ENCODE measurements at places on chromosomes 5 and 9. TPM values are rescaled to one million over a fixed set of nuclear protein-coding genes. Genes with fewer than 3 reads are reported as not detected.

Gene PCDHAC1
- not detected for total RNA-seq

Gene SLCO6A1
- not detected for total RNA-seq

Gene ATP10B
- total RNA-seq: not detected

Gene SLC22A4
- 0.14 TPM for total RNA-seq

Gene IL13
- 0.37 TPM for total RNA-seq

Gene S1PR3
- not detected for total RNA-seq

GRCh38 chr9:38761339-38761738, 41.4 kb upstream of the FAM240B start:
- H3K36me3 ChIP-seq: no peaks in the 10 kb centered on the region
- H3K27me3 ChIP-seq: peaks cover 6% of the 10 kb centered on the region
- no peak overlapping the region for H3K4me3 ChIP-seq
- no peaks in the 10 kb centered on the region for H3K4me1 ChIP-seq
- no peak for DNase-seq

- no peak for DNase-seq
- H3K36me3 ChIP-seq: peaks cover 11% of the 10 kb centered on the region
Observed at GRCh38 chr5:132132138-132132537, 58.5 kb downstream of the CSF2 start.

DNA sequence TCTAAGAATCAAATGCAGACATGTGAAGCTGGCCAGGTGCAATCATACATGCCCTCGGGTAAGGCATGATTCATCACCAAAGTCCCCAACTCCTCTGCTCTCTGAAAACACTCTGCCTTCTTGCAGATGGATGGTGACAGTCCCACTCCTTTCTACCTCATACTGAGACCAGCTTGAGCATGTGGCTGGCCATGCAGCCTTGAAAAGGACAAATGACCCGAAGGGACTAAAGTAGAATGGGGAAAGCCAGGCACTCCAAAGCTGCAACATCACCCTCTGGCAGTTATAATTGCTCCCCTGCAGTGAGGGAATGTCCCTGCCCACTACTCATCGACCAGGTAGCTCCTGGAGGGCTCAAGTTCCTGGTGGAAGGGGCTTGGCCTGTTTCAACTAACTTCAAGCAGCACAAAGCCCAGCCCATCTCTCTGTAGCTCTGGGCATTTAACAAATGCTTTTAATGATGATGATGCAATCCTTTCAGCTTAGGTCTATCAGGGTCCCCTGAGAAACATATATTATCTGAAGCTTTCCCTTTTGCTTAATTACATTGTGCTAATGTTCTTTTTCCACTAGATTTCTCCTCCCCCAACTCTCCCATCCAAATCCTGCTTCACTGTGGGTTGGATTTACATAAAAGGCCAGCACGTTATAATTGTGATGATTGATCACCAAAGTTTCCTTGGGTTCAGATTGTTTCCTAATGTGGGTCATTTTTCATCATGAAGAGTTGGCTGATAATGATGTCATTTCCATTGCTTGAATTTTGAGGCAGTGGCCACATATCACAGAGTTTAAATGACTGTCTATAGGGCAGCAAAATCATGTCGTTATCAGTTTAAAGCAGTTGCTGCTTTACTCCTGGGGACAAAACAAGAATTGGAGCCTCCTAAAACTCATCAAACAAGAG, 436.5 kb upstream of the SLC30A5 start:
- no peak overlapping the region for H3K4me3 ChIP-seq
- H3K36me3 ChIP-seq: no peaks in the 10 kb centered on the region
- H3K4me1 ChIP-seq: no peaks in the 10 kb centered on the region
- no peak for DNase-seq

DNA sequence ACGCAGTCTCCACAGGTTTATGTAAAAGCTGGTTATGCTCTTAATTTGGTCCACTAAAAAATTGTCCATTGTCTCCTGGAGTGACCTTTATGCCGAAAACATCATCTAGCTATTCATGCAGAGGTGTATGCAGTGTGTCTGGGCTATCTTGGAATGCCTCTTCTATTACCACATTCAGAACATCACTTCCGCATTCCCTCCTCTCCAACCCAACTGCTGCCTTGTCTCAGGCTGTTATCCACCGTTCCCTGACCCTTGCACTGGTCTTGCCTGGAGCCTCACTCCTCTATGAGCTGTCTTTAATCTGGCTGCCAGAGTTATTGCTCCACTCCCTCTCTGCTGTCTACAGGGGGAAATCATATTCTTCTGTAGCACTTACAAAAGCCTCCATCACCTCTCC, 214.1 kb upstream of the ANKRD55 start:
- no peak overlapping the region for H3K27ac ChIP-seq
- peaks cover 6% of the 10 kb centered on the region for H3K27me3 ChIP-seq
- H3K36me3 ChIP-seq: no peaks in the 10 kb centered on the region
- H3K4me3 ChIP-seq: no peak overlapping the region
- H3K4me1 ChIP-seq: no peaks in the 10 kb centered on the region
- DNase-seq: no peak

- peaks cover 35% of the 10 kb centered on the region for H3K36me3 ChIP-seq
- H3K4me3 ChIP-seq: no peak overlapping the region
- H3K4me1 ChIP-seq: peaks cover 11% of the 10 kb centered on the region
Observed at GRCh38 chr5:50766462-50766861, 100.0 kb downstream of the PARP8 start.

GRCh38 chr5:172497591-172498255, 43.4 kb upstream of the SH3PXD2B start:
- peak; percentile 4 for DNase-seq
- H3K36me3 ChIP-seq: no peaks in the 10 kb centered on the region
- no peak overlapping the region for H3K4me3 ChIP-seq

GRCh38 chr9:136241542-136241941, 4.1 kb downstream of the QSOX2 start:
- H3K4me1 ChIP-seq: peaks cover 30% of the 10 kb centered on the region
- no peak overlapping the region for H3K4me3 ChIP-seq
- H3K27ac ChIP-seq: no peak overlapping the region
- DNase-seq: no peak
- H3K27me3 ChIP-seq: no peaks in the 10 kb centered on the region

DNA sequence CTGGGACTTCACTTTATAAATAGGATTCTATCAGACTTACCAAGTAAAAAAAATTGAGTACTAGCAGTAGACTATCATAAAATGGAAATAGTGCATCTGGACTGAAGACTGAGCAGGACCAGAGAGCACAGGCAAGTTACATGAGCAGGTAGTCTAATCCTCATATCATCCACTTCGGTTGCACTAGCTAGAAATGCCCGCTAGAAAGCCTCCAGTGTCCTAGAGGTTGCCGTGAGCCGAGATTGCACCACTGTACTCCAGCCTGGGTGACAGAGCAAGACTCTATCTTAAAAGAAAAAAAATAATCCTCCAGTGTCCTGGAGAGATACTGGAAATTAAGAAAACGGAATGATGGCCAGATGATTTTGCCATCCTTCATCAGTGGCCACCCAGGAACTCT, 20.0 kb downstream of the C5orf47 start:
- H3K4me3 ChIP-seq: no peak overlapping the region
- no peaks in the 10 kb centered on the region for H3K4me1 ChIP-seq
- H3K27me3 ChIP-seq: peaks cover 14% of the 10 kb centered on the region
- H3K36me3 ChIP-seq: no peaks in the 10 kb centered on the region

GRCh38 chr9:131807144-131807983, 67.5 kb upstream of the RAPGEF1 start:
- H3K4me1 ChIP-seq: no peaks in the 10 kb centered on the region
- no peaks in the 10 kb centered on the region for H3K36me3 ChIP-seq
- no peak for DNase-seq

GRCh38 chr5:167952278-167952995, 339.0 kb upstream of the WWC1 start:
- no peaks in the 10 kb centered on the region for H3K36me3 ChIP-seq
- DNase-seq: no peak
- no peak overlapping the region for H3K27ac ChIP-seq
- H3K27me3 ChIP-seq: no peaks in the 10 kb centered on the region
- no peak overlapping the region for H3K4me3 ChIP-seq
- H3K4me1 ChIP-seq: no peaks in the 10 kb centered on the region

GRCh38 chr5:131242728-131243255, 21.1 kb upstream of the CDC42SE2 start:
- peaks cover 6% of the 10 kb centered on the region for H3K4me1 ChIP-seq
- H3K36me3 ChIP-seq: peaks cover 11% of the 10 kb centered on the region
- H3K27ac ChIP-seq: no peak overlapping the region

GRCh38 chr5:58122848-58123392, 337.0 kb downstream of the PLK2 start:
- no peaks in the 10 kb centered on the region for H3K36me3 ChIP-seq
- H3K27ac ChIP-seq: no peak overlapping the region
- no peak overlapping the region for H3K4me3 ChIP-seq
- H3K4me1 ChIP-seq: no peaks in the 10 kb centered on the region
- no peak for DNase-seq

- H3K27me3 ChIP-seq: no peaks in the 10 kb centered on the region
- H3K4me1 ChIP-seq: peaks cover 22% of the 10 kb centered on the region
Observed at GRCh38 chr9:89370593-89370992, 52.3 kb downstream of the SECISBP2 start.

DNA sequence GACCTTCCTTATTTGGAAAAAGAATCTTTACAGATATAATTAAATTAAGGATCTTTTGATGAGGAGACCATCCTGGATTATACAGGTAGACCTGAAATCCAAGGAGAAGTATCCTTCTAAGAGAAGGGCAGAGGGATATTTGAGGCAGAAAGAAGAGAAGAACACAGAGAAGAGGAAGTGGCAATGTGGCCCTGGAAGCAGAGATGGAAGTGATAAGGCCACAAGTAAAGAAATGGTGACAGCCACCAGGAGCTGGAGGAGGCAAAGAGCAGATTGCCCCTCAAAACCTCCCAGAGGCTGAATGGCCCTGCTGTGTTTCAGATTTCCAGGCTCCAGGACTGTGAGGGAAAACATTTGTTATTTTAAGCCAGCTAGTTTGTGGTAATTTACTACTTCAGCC, 93.0 kb upstream of the ANKRD55 start:
- H3K4me1 ChIP-seq: peaks cover 55% of the 10 kb centered on the region
- H3K27ac ChIP-seq: peak overlapping the region; percentile 44
- no peaks in the 10 kb centered on the region for H3K27me3 ChIP-seq
- H3K36me3 ChIP-seq: peaks cover 2% of the 10 kb centered on the region

- peak within 1 kb of the TSS; percentile 97 for H3K27ac ChIP-seq
- peak; percentile 74 for DNase-seq
- H3K27me3 ChIP-seq: peaks cover 4% of the 10 kb centered on the region
- H3K4me3 ChIP-seq: peak within 1 kb of the TSS; percentile 100
- peaks cover 55% of the 10 kb centered on the region for H3K4me1 ChIP-seq
Observed at GRCh38 chr5:150778517-150779396, at the start of gene SMIM3. TSS of gene SMIM3 (plus strand) at chr5:150778757. CDS start at chr5:150795441, 16,684 bp downstream.

- peaks cover 2% of the 10 kb centered on the region for H3K36me3 ChIP-seq
- peak; percentile 66 for DNase-seq
- no peaks in the 10 kb centered on the region for H3K27me3 ChIP-seq
- peak overlapping the region; percentile 82 for H3K27ac ChIP-seq
- H3K4me3 ChIP-seq: peak overlapping the region; percentile 58
Observed at GRCh38 chr5:56327809-56328208, 94.7 kb upstream of the ANKRD55 start.

GRCh38 chr9:77903666-77904285, 127.8 kb downstream of the GNAQ start:
- peaks cover 33% of the 10 kb centered on the region for H3K36me3 ChIP-seq
- no peak overlapping the region for H3K27ac ChIP-seq
- DNase-seq: no peak
- no peak overlapping the region for H3K4me3 ChIP-seq

DNA sequence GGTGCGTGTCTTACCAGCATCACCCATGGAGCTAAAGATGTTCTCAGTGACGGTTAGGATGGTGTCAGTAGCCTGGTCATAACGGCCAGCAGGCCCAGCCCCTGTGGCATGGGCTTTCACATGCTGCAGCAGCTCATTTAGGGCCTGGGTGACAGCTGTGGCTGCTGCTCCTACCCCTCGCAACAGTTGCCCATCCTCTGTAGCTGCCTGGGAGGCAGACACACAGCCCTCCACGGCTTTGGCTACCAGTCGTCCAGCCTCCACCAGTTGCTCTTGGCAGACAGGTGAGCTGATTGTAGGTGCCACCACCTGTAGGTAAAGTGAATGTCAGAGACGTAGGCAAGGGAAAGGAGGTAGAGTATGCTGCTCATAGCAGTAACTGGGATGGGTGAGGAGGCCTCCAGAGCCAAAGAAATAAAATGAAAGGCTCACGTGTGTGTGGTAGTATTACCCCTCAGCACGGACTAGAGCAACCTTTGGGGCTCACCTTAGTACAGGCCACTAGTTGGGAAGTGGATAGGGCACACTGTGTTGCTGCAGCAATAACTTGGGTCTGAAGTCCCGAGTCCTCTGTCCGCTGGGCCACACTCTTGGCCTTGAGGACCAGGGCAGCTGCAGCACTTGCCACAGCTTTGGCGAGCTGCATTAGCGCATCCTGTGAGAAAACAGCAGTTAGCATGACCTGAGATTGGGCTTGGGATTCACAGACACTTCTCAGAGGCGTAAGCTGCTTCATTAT, 14.7 kb downstream of the TLN1 start:
- H3K27ac ChIP-seq: no peak overlapping the region
- H3K4me1 ChIP-seq: no peaks in the 10 kb centered on the region
- no peak for DNase-seq
- H3K36me3 ChIP-seq: peaks cover 35% of the 10 kb centered on the region

GRCh38 chr5:84724683-84725082, 340.0 kb upstream of the EDIL3 start:
- no peaks in the 10 kb centered on the region for H3K36me3 ChIP-seq
- DNase-seq: no peak
- H3K27ac ChIP-seq: no peak overlapping the region
- H3K27me3 ChIP-seq: no peaks in the 10 kb centered on the region
- H3K4me1 ChIP-seq: no peaks in the 10 kb centered on the region
- H3K4me3 ChIP-seq: no peak overlapping the region

All from activated naive CD8-positive, alpha-beta T cell treated with anti-CD3 and anti-CD28 coated beads, Interleukin-2, amount 10 ng/mL, durations not matched to agents 7 days and 5 days (primary cell).